WTC11 (cell line): ENCODE measurements at places on chromosomes 7 and 10. TPM values are rescaled to one million over a fixed set of nuclear protein-coding genes. Genes with fewer than 3 reads are reported as not detected.

The PRKAG2 gene
- total RNA-seq = 14.7 to 20.3 TPM (median 17.0 TPM) in 3 replicates

The AKR1C1 gene
- 3.9 to 4.3 TPM (median 4.1 TPM) in 3 replicates for total RNA-seq

The IGF2BP3 gene
- 129 to 165 TPM (median 164 TPM) in 3 replicates for total RNA-seq

The CLEC2L gene
- 0.13 to 0.69 TPM (median 0.44 TPM) in 3 replicates for total RNA-seq

The FOXI2 gene
- total RNA-seq = 1.2 to 1.7 TPM (median 1.4 TPM) in 3 replicates

The AKR1E2 gene
- 1.7 to 5.6 TPM (median 5.4 TPM) in 3 replicates for total RNA-seq

The C7orf25 gene
- 4.7 to 5.5 TPM (median 5.5 TPM) in 3 replicates for total RNA-seq

The MBL2 gene
- not detected in 3 replicates for total RNA-seq

The CCNY gene
- total RNA-seq = 53.3 to 59.1 TPM (median 53.6 TPM) in 3 replicates

The PDE6C gene
- total RNA-seq = not detected in 3 replicates

The MNX1 gene
- 0.32 to 0.46 TPM (median 0.34 TPM) in 3 replicates for total RNA-seq

The CADPS2 gene
- 10.2 to 12.2 TPM (median 11.5 TPM) in 3 replicates for total RNA-seq

The LIPA gene
- total RNA-seq = 32.9 to 47.3 TPM (median 37.8 TPM) in 3 replicates

The FAM180A gene
- total RNA-seq = not detected in 3 replicates

The CAV1 gene
- 10.9 to 19.7 TPM (median 11.5 TPM) in 3 replicates for total RNA-seq

The CALHM3 gene
- total RNA-seq = 0.13 to 0.18 TPM (median 0.16 TPM) in 3 replicates

The AGAP3 gene
- 107 to 163 TPM (median 113 TPM) in 3 replicates for total RNA-seq

The CFAP46 gene
- 2.9 to 3.4 TPM (median 3.3 TPM) in 3 replicates for total RNA-seq

The ERVW-1 gene
- total RNA-seq = 0.07 to 0.14 TPM in 2 of 3 replicates, not detected in the other

The TAC1 gene
- 0.42 to 0.98 TPM (median 0.50 TPM) in 3 replicates for total RNA-seq

The ZDHHC4 gene
- total RNA-seq = 37.7 to 48.2 TPM (median 46.4 TPM) in 3 replicates

The TBX20 gene
- 0.24 to 0.37 TPM (median 0.25 TPM) in 3 replicates for total RNA-seq

The EN2 gene
- not detected in 3 replicates for total RNA-seq

The PODXL gene
- 483 to 623 TPM (median 614 TPM) in 3 replicates for total RNA-seq

The SIRT1 gene
- total RNA-seq = 51.3 to 55.5 TPM (median 53.9 TPM) in 3 replicates

The LIPF gene
- not detected in 3 replicates for total RNA-seq

The EPO gene
- 0.63 to 0.76 TPM (median 0.66 TPM) in 3 replicates for total RNA-seq

The PLEKHS1 gene
- total RNA-seq = not detected in 3 replicates

The PTPRN2 gene
- 2.6 to 4.7 TPM (median 3.9 TPM) in 3 replicates for total RNA-seq

The GPR37 gene
- 10.9 to 20.4 TPM (median 11.3 TPM) in 3 replicates for total RNA-seq

The OGDH gene
- total RNA-seq = 79.6 to 90.5 TPM (median 89.7 TPM) in 3 replicates

The SPDYE2 gene
- total RNA-seq = 0.15 to 0.23 TPM in 2 of 3 replicates, not detected in the other

The NPSR1 gene
- not detected in 3 replicates for total RNA-seq

The CALY gene
- total RNA-seq = 0.63 to 1.8 TPM (median 1.4 TPM) in 3 replicates

The ENO4 gene
- 0.27 to 1.1 TPM (median 0.42 TPM) in 3 replicates for total RNA-seq

The KCNMA1 gene
- 4.1 to 7.3 TPM (median 5.3 TPM) in 3 replicates for total RNA-seq

The FMC1 gene
- 14.3 to 16.7 TPM (median 16.3 TPM) in 3 replicates for total RNA-seq

The FAM25A gene
- not detected in 3 replicates for total RNA-seq

The GBX1 gene
- total RNA-seq = 0.27 to 0.55 TPM in 2 of 3 replicates, not detected in the other

The SPDYE1 gene
- 0.07 TPM in 1 of 3 replicates, not detected in the others for total RNA-seq

The CALML3 gene
- total RNA-seq = not detected in 3 replicates

The AS3MT gene
- total RNA-seq = 8.8 to 10.4 TPM (median 9.3 TPM) in 3 replicates

The PRXL2A gene
- total RNA-seq = 46.6 to 56.5 TPM (median 52.4 TPM) in 3 replicates
